ENCODE measurements at places on chromosomes 4 and X. TPM values are rescaled to one million over a fixed set of nuclear protein-coding genes. Genes with fewer than 3 reads are reported as not detected.

DNA sequence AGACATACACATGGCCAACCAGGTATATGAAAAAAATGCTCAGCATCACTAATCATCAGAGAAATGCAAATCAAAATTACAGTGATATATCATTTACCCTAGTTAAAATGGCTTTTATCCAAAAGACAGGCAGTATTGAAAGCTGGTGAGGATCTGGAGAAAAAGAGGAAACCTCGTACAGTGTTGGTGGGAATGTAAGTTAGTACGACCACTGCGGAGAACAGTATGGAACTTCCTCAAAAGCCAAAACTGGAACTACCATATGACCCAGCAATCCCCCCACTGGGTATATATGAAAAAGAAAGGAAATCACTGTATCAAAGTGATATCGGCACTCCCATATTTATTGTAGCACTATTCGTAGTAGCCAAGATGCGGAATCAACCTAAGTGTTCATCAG lies 23.4 kb downstream of the ABHD18 start:
- no peaks in the 10 kb centered on the region for H3K27me3 ChIP-seq
- no peaks in the 10 kb centered on the region for H3K4me1 ChIP-seq
- H3K36me3 ChIP-seq: no peaks in the 10 kb centered on the region
- DNase-seq: no peak

GPRASP1 gene
- 19.9 TPM for total RNA-seq

GRCh38 chr4:80058740-80059139 lies 14.3 kb downstream of the ANTXR2 start:
- peaks cover 2% of the 10 kb centered on the region for H3K36me3 ChIP-seq
- no peak for DNase-seq
- no peaks in the 10 kb centered on the region for H3K4me1 ChIP-seq
- no peaks in the 10 kb centered on the region for H3K27me3 ChIP-seq
- H3K27ac ChIP-seq: no peak overlapping the region

DNA sequence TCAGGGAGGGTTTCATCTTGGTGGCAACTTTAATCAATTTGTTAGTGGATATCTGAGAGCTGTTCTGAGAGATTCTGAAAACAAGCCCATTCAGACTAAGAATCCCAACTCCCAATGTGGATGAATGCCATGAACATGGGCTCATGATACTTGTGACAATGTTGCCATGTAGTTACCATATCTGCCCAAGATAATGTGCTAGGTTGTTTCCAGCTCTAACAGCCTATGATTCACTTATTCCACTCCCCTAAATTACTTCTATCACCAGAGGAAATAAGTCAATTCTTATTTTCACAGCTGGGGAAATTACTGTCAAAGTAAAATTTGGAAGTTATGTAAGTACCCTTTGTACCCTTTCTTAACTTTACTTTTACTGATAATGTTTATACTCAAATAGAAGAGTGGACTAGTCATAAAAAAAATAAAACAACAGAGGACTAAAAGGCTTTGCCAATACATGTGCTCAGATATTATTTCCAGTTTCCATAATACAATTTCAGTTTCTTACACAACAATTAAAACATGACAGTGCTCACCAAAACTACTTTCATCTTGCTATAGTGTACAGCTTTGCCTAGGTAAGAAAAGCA lies 1101.7 kb upstream of the INTU start:
- no peak overlapping the region for H3K4me3 ChIP-seq
- no peaks in the 10 kb centered on the region for H3K36me3 ChIP-seq
- no peaks in the 10 kb centered on the region for H3K4me1 ChIP-seq
- DNase-seq: no peak
- no peak overlapping the region for H3K27ac ChIP-seq
- no peaks in the 10 kb centered on the region for H3K27me3 ChIP-seq

- no peak overlapping the region for H3K4me3 ChIP-seq
- no peaks in the 10 kb centered on the region for H3K4me1 ChIP-seq
- no peak overlapping the region for H3K27ac ChIP-seq
- no peaks in the 10 kb centered on the region for H3K27me3 ChIP-seq
- no peak for DNase-seq
These were observed 32.5 kb downstream of the ETDB start for GRCh38 chrX:135087867-135088266.
